T-helper 2 cell treated with Interferon-gamma antibody and Interleukin-4, amounts not matched to agents 5 μg/mL and 100 μg/mL, for 36 hours (primary cell): ENCODE measurements at places on chromosomes 11 and 22.

- no peak for DNase-seq
Measured at GRCh38 chr11:75561426-75562047, 516 bp upstream of the SERPINH1 start.

DNA sequence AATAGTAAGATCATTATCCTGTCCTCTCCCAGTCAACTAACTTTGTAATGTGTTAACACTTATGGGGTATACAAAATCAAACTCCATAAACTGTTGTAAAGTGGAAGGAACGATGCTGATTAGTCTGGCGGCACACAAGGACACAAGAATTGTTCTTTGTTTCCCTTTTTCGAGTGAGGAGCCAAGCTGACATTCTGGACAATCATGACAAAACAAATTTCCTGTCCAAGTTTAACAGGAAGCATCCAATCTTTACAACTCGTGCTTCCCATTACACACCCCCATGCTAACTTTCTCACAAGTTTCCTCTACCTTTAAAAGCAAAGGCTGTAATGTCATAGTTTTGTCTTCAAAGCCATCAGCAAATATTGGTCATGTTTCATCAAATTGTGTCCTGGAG is 20.4 kb upstream of the LDLRAD3 start:
- DNase-seq, result no peak

DNA sequence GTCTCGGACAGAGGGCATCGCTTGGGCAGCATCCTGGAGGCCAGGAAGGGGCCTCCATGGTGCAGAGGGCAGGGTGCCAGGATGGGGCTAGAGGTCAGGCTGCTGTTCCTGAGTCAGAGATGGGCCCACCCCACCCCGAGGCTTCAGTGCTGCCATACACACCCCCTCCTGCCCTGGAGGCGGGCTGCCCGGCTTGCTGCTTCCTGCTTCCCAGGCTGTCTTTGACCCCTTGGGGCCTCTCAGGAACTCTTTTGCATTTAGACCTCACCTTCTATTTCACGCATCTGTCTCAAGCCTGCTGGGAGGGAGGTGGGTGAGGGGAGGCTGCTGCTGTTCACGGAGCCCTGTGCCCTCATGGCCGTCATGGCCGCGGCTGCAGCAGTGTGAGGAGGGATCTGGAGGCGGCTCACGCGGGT is 6.6 kb upstream of the GRAMD4 start:
- peak; percentile 26 for DNase-seq

GRCh38 chr11:1343391-1344055 is 34.1 kb upstream of the TOLLIP start:
- no peak for DNase-seq

DNA sequence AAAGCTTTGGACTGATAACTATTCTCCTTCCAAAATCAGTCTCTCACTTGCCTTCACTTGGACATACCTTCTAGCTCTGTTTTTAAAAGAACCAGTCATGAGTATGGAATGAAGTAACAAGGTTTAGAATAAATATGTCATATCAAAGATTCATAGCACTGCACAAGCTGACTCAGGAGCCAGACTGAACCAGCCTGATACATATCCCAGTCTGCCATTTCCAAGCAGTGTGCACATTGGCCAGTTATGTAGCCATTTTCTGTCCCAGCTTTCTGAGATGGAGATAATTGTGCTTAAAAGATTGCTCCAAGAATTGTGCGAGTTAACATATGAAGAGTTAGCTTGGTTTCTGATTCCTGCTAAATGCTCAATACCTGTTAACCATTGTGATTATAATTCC is 311.3 kb downstream of the C11orf87 start:
- no peak for DNase-seq

DNA sequence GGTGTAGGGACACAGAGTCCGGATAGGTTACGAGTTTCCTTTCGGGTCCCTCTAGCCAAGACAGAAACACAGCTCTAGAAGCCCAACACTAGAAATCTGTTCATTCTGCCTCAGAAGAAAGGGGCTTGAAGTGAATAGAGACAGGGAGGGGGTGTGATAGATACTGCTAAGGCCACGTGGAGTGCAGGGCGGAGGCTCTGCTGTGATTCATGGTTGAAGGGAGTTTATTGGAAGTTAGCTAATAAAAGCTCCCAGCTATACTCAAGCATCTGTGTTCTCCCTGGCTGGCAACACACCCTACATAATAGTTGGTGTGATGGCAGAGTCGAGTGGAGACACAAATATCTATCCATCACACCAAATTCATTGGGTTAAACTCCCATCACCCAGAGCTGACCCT is 337.4 kb downstream of the CADM1 start:
- no peak for DNase-seq

DNA sequence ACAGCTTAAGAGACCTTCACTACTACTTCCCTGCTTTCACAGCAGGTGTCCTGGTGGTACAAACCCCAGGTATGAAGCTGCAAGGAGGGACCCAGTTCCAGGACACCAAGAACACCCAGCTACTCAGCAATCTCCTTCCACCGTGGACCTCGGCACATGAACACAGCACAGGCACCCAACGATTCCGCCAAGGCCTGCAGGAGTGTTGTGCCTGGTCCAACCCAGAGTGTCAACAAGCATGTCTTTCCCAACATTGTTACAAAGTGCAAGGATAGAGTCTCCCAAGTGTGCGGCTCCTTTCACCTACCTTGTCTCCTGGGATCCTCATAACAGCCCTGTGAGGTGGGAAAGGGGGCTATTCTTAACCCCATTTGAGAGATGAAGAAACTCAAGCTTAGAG is 11.8 kb downstream of the PATZ1 start:
- no peak for DNase-seq

GRCh38 chr11:8340296-8340695 is 76.6 kb upstream of the LMO1 start:
- no peak for DNase-seq

GRCh38 chr11:34959770-34960169 is 43.4 kb downstream of the PDHX start:
- no peak for DNase-seq

GRCh38 chr11:2138068-2138430 is 1.1 kb downstream of the IGF2 start:
- no peak for DNase-seq

DNA sequence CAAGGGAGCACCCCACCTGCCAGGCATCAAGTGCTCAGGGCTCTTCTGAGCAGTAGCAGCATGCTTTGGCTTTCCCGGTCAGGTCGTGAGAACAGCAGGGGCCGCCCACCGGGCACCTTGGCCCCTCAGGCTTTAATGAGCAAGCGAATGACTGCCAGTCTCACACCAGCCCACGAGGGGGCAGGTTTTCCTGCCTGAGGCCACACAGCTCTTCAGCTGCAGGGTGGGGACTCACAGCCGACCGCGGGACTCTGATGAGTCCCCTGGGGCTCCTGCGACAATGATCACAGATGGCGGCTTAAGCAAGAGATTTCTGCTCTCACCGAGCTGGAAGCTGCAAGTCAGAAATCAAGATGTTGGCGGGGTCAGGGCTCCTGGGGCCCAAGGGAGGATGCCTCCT is 14.3 kb upstream of the FGF19 start:
- DNase-seq, result no peak

DNA sequence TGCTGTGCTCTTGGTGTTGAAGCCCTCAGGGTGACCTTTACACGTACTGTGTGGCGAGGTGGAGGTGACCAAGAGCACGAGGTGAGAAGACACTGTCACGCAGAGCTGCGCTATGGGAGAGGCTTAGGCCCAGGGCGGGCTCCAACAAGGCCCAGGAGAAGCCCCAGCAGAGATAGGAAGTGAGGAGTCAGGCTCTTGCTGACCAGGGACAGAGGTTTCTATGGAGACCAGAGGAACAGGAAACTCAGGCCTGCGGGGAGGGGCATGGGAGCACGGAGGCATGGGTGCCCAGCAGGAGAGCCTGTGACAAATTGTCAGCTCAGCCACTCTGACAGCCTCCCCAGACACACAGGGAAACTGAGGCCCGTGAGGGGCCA is 15.8 kb downstream of the DGKZ start:
- no peak for DNase-seq

DNA sequence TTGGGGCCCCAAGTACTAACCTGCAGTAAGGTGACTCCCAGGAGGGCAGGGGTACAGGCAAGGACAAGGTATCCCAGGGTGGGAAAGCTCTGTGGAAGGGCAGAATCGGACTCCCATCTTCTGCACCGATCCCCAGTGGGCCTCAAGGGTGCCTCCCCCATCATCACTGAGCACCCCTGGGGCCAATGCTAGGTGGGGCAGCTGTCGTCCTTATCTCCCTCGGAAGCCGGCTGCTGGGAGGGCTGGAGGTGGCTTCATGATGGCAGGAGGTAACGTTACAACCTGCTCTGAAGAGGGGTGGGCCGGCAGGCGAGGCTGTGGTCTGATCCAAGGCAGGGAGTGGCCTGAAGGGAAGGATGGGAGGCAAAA is 87.6 kb upstream of the LINC01488 start:
- DNase-seq, result no peak

GRCh38 chr11:2521733-2522630 is 77.2 kb downstream of the KCNQ1 start:
- DNase-seq, result no peak

DNA sequence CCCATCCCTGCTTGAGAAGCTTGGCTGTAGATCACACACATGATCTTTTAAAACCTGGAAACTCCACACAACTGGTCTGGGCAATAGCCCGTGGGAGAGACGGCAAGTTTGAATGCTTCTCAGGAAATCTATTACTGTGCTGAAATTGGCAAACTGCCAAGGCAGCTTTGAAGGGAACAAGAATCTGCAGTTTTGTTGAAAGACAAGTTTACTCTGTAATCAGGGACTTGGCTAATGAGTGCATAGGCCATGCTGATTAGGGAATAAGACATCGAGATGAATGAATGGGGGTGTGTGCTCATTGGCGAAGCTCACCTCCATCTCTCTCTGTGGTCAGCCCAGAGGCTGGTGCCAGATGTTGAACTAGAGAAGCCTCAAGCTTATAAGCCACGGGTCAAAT is 218.8 kb downstream of the HIPK3 start:
- DNase-seq, result no peak

- DNase-seq, result no peak
Measured at GRCh38 chr11:16469968-16470367, 113.6 kb upstream of the SOX6 start.

DNA sequence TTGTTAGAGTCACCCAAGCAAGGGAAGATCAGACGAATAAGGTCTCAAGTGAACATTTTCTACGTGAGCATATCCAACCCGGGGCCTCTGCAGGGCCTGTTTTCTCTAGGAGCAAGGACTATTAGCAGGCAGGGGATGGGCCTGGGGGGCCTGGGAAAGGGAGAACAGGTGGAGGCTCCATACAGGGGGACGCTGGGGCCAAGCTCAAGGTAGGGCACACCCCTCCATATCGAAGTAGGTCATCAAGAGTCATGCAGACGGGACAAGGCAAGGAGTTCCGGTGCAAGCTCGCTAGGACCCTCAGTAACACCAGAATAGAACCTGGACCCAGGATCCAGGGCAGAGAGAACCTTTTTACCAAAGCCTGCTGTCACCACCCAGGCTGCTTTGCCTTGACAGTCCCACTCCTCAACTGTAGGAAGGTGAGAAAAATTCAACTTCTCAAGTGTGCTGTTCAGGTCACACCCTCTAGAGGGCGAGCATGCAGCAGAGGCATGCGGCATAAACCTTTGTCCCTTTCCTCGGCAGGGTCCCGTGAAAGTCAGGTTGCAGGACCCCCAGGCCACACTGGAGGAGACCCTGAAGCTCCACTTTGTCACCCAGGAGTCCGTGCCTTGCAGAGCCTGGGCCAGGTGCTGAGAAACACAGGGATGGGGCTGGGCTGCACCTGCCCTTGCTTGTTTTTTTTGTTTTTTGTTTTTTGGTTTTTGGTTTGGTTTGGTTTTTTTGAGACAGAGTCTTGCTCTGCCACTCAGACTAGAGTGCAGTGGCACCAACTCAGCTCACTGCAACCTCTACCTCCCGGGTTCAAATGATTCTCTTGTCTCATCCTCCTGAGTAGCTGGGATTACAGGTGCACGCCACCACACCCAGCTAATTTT is 8.6 kb upstream of the APOBEC3B start:
- peak; percentile 44 for DNase-seq

GRCh38 chr11:62925745-62926679 is 4.8 kb upstream of the CHRM1 start:
- DNase-seq, result no peak

DNA sequence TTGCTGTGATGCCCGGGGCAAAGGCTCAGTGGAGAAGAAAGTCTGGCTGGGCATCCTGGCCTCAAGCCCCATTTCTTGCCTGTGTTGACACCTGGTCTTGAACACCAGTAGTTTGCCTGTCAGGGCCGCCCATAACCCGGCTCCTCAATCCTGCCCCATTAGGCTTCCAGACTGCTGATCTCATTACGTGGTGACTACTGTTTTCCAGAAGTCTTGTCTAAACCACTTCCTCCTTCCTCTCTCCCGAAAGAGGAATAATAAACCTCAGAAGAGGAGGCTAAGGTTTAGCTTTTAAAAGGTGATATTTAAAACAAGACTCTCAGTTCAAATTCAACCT is 97.7 kb downstream of the CD44 start:
- no peak for DNase-seq

- DNase-seq, result no peak
Measured at GRCh38 chr11:77130763-77131513, 2.9 kb downstream of the MYO7A start.

DNA sequence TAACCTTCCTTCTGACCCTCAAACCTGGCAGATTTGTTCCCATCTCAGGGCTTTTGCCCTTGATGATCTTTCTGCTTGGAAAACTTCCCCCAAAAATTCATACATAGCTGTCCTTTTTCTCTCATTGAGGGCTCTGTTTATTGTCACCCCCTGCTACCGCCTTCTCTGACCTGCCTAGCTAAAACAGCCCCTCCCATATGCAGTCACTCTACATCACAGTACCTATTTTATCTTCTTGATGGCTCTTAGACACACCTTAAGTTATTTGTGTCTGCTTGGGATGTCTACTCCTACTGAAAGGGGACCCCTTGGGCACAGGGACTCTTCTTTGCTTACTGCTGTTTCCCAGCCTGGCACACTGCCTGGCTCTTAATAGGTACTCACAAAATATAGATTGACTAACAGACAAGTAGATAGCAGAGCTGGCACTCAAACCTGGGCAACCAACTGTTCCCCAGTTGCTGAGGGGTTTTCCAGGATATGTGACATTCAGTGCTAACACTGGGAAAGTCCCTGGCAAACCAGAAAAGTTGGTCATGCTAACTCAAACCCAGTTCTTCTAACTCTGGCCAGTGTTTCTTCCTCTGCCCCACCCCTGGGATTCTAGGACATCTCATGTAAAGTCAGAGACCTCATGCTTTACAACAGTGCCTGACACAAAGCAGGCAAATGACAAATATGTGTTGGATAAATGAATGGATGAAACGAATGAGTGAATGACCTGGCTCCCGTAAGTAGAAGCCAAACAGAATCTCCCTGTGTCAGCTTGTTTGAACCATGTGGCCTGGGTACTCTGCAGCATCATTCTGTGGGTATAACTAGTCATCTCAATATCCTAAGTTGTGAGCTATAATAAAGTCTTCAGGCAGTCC is 19.8 kb upstream of the FJX1 start:
- DNase-seq, result peak; percentile 37

GRCh38 chr22:32469799-32470212 is 4.8 kb upstream of the FBXO7 start:
- no peak for DNase-seq
